Progenitor cell of endocrine pancreas (in vitro differentiated cells): ENCODE measurements at places on chromosomes 11 and 22. TPM values are rescaled to one million over a fixed set of nuclear protein-coding genes. Genes with fewer than 3 reads are reported as not detected.

DNA sequence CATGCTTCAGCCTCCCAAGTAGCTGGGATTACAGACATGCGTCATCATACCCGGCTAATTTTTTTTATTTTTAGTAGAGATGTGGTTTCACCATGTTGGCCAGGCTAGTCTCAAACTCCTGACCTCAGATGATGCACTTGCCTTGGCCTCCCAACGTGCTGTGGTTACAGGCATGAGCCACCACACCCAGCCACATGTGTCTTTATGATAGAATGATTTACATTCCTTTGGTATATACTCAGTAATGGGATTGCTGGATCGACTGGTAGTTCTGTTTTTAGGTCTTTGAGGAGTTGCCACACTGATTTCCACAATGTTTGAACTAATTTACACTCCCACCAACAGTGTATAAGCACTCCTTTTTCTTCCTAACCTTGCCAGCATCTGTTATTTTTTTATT, 276.2 kb downstream of the METTL15 start:
- no peaks in the 10 kb centered on the region for H3K36me3 ChIP-seq
- no peaks in the 10 kb centered on the region for H3K27me3 ChIP-seq
- no peak overlapping the region for H3K4me3 ChIP-seq
- no peak overlapping the region for H3K27ac ChIP-seq
- no peak for DNase-seq

DNA sequence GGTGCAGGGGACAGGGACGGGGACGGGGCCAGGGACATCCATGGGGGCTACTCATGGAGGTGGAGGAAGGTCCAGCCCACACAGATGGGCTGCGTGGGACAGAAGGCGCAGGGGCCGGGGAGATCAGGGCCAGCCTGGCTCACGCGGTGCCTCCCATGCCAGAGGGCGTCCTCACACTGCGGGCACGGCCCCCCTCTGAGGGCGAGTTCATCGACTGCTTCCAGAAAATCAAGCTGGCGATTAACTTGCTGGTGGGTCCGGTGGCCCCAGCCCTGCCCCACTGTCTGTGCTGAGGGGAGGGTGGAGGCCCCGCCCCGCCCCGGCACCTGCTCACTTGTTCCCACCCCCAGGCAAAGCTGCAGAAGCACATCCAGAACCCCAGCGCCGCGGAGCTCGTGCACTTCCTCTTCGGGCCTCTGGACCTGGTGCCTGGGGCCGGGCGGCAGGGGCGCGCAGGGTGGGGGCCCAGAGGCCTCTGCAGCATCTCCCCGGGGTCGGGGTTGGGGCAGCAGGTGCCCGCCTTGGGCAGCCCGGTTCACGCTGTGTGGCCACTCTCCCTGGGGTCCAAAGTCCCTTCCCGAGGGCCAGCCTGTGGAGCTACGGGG, 15.8 kb downstream of the EPS8L2 start:
- H3K27ac ChIP-seq = no peak overlapping the region
- peaks cover 11% of the 10 kb centered on the region for H3K27me3 ChIP-seq
- DNase-seq = no peak
- no peak overlapping the region for H3K4me3 ChIP-seq
- peaks cover 6% of the 10 kb centered on the region for H3K36me3 ChIP-seq

- no peak overlapping the region for H3K27ac ChIP-seq
- peaks cover 1% of the 10 kb centered on the region for H3K27me3 ChIP-seq
- no peaks in the 10 kb centered on the region for H3K36me3 ChIP-seq
- H3K4me1 ChIP-seq = peaks cover 10% of the 10 kb centered on the region
- no peak overlapping the region for H3K4me3 ChIP-seq
These were observed 19.0 kb upstream of the SCGB1A1 start for GRCh38 chr11:62399878-62400266.

- no peak overlapping the region for H3K4me3 ChIP-seq
- no peak for DNase-seq
- H3K4me1 ChIP-seq = no peaks in the 10 kb centered on the region
- peaks cover 11% of the 10 kb centered on the region for H3K36me3 ChIP-seq
These were observed 48.2 kb downstream of the ALG9 start for GRCh38 chr11:111823131-111823530.

Gene CLDN5
- not detected in 2 replicates for total RNA-seq

Gene IRAG1
- total RNA-seq = 5.4 and 6.3 TPM in 2 replicates

Gene SPDYC
- total RNA-seq = not detected in 2 replicates

Gene MUC15
- total RNA-seq = 0.31 and 0.53 TPM in 2 replicates
